ENCODE measurements at places on chromosomes 2 and 18.
A peak's percentile ranks its signal among the peaks of the same experiment; 100 is the strongest.

DNA sequence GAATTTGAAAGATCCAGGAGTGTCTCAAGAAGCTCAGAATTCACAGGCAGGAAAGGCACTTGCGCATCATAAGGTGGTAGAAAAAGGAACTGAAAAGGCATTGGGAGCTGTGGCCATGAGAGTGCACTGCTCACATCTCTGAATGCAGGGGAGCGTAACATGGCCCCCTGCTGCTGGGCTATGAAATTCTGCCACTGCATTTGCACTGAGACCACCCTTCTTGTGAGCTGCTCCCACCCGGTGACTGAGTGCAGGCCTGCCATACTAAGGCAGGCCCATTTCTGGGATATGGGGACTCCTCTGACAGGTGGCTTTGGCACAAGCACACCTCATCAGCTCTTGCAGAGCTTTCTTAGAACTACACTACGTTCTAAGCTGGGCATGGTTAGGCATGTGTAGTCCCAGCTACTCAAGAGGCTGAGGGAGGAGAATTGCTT, 25.3 kb upstream of the STARD7 start:
- DNase-seq = no peak

DNA sequence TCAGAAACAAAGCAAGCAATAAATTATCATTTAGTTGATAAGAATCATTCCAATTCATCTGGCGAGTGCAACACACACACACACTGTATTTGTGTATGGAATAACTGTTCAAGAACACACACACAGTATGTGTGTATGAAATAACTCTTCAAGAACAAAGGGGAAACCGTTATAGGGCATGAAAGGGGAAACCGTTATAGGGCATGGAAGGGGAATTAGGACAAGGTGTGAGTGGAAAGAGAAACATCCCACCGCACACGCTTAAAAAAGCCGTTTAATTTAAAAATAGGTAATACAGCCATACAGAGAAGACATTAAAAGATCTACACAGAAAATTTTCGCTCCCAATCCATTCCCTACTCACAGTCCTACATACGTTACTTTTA, 607 bp upstream of the TSN start:
- no peak for DNase-seq

DNA sequence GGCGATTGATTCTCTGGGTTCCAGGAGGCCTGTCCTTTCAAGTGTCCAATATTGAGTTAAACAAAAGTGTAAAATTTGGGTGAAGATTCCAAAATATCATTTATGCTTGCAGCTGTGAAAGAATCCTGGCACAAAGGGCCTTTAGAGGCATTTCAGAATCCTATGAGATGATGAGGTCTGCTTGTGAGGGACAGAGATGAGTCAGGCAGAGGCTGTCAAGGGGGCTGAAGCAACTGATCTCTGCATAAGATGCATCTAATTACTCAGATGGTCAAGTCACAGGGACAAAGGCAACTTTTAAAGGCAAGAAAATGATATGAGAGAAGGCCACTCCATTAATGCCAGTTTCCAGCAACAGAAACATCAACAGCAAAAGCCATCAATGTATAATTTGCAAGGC, 78.8 kb downstream of the FHOD3 start:
- no peak for DNase-seq

DNA sequence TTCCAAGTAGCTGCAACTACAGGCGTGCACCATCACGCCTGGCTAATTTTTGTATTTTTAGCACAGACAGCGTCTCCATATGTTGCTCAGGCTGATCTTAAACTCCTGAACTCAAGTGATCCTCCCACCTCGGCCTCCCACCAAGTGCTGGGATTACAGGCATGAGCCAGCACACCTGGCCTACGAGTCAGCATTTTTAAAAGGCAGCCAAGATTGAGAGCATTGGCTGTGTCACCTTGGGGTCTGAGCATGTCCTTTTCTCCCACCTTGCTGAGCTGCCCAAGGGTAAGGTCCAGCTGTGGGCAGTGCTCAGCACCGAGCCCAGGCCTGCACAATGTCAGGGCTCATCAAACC, 142.8 kb upstream of the LMAN1 start:
- DNase-seq = no peak

- DNase-seq = no peak
These were observed 8.1 kb downstream of the ACKR3 start for GRCh38 chr2:236577481-236578410.

DNA sequence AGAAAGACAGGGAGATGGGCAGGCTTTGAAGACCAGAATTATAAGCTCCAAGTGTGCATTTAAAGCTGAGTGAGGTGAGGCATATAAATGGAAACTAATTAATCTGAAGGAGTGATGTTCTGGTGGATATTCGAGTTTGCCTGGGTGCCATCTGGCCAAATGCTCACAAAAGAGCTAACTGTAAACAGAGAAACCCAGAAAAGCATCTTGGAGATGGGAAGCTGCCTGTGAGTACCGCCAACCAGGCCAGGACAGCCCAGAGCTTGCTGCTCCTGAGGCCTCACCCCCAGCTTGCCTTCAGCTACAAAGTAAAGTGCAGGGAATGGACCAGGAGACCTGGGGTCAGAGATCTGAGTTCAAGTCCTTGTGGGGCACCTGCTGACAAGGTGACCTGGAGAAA, 446.1 kb upstream of the MYT1L start:
- no peak for DNase-seq

- no peak for DNase-seq
These were observed 467.1 kb downstream of the MBD2 start for GRCh38 chr18:53757328-53757727.

- DNase-seq = no peak
These were observed 14.7 kb upstream of the FAM237A start for GRCh38 chr2:206627632-206628031.

GRCh38 chr2:222518570-222519381, 94.4 kb downstream of the SGPP2 start:
- DNase-seq = no peak

DNA sequence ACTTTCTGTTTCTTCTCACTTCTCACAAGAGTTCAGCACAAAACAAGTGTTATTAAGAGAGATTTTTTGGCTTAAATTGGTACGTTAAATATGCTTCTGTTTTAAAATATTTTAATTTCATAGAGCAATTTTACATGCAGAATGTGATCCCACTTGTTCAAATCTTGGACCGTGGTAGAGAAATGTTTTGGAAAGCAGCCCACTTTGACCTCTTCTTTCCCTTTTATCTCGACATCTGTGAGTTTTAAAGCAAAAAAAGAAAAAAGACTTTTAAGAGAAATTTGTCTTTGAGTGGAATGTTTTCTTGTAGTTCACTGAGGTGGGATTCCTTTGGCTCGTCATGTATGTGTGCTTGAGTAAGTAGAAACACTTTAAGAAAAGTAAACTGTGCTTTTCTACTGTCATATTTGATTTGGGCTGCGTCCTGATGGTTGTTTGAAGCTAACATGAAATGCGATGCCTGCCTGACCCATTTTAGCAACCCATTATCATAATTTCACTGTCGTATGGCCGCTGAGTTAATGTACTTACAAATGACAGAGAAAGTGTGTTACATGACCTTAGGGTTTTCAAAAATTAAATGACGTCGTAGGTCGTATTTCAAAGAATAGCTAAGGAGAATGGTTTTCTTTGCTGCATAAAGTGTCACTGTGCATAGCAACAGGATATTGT, 54.5 kb downstream of the TSHZ1 start:
- no peak for DNase-seq

DNA sequence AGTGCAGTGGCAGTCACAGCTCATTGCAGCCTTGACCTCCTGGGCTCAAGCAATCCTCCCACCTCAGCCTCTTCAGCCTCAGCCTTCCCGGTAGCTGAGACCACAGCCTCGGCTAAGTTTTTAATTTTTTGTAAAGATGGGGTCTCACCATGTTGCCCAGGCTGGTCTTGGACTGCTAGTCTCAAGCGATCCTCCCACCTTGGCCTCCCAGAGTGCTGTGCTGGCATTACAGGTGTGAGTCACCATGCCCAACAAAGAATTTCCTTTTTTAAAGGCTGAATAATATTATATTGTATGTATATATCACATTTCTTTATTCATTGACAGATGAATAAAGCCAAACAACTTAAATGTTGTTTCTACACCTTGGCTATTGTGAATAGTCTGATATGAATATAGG, 42.5 kb downstream of the MOB4 start:
- DNase-seq = no peak

- peak; percentile 83 for DNase-seq
These were observed 70.0 kb downstream of the MBP start for GRCh38 chr18:77062518-77063003.

- DNase-seq = no peak
These were observed 144.3 kb upstream of the MAP3K20 start for GRCh38 chr2:172931256-172931894.

DNA sequence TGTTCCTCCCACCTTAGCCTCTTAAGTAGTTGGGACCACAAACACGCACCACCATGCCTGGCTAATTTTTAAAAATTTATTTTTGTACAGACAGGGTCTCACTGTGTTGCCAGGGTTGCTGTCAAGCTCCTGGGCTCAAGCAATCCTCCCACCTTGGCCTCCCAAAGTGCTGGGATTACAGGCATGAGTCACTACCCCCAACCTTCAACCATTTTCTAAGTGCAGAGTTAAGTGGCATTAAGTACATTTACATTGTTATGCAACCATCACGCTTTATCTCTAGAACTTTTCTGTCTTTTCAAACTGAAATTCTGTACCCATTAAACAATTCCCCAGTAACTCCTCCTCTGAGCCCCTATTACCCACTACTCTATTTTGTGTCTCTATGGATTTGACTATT, 45.9 kb upstream of the AFF3 start:
- no peak for DNase-seq

GRCh38 chr2:236558993-236559978, 10.3 kb upstream of the ACKR3 start:
- DNase-seq = no peak

GRCh38 chr2:191222507-191222906, 22.7 kb upstream of the MYO1B start:
- DNase-seq = no peak

DNA sequence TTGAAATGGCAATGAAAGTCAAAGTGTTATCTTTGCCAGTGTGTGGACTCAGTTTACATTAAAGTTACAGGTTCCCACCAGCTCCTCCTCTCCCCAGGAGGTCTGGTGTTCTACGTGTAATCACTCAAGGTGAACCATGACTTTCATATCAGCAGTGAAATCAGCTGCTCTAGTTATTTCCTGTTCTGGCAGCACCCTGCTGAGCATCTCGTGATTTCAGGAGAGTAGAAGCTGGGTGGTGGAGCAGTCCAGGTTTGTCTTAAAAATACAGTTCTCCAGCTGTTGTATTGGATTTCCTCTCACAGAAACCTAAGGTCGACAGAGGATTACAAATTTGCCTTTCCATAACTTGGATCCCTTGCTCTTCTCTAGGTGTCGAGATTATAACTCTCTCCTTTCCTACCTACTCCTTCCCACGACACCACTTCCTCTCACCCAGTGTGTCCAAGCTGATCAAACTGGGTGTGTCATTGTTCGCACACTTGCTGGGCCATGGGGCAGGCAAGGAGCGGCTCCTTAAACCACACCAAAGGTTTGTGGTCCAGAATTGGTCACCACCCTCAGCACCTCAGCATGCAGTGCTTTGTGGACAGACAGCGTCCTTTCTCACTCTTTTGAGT, 13.0 kb upstream of the ARHGAP25 start:
- DNase-seq = no peak

GRCh38 chr2:3413697-3414096, 34.2 kb downstream of the TRAPPC12 start:
- no peak for DNase-seq

DNA sequence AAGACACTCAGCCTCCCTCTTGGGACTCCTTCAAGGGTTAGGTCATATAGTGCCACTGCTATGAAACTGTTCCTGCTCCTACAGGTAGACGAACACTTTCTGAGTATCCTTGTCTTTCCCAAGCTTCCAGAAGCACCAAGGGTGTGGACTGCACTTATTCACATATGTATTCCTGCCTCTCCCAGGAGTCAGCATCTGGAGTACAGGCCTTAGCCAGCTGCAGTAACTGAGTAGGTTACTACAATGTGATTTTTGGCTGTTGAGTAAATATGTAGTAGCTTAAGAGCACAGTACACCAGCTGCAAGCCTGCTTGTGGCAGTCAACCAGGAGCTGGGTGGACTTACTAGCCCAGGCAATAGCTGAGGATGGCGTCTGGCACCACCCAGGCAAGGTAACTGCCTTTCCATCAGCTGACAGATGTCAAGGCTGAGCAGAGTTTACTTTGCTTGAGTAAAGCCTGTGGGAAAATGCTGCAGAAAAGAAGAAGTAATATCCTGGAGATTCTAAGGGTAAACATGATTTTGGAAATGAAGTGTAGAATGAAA, 14.0 kb upstream of the SCLY start:
- no peak for DNase-seq

GRCh38 chr2:202270487-202270886, 4.9 kb downstream of the NOP58 start:
- no peak for DNase-seq

- DNase-seq = no peak
These were observed 8.3 kb upstream of the ZC3H15 start for GRCh38 chr2:186477790-186478189.

GRCh38 chr2:180848393-180848792, 132.0 kb upstream of the UBE2E3 start:
- DNase-seq = no peak

- DNase-seq = no peak
These were observed 74.2 kb upstream of the SERTAD2 start for GRCh38 chr2:64727843-64728463.

DNA sequence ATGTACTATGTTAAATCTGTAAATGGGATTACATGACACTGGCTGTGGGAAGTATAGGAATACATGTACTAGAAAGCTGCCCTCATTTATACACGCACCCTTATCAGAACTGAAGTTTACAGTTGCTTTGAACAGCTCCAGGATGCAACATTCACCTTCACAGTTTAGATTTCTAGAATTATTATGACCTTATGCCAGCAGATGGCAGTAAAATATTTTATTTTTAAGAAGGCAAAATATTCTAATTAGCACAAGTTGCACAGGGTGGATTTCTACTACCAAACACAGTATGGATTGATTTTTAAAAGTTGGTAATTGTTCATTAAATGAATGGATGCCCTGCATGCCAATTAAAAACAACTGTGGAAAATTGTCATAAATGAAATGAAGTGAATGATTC, 670.4 kb downstream of the KCNJ3 start:
- no peak for DNase-seq

- no peak for DNase-seq
These were observed 141.7 kb upstream of the GPC1 start for GRCh38 chr2:240293557-240294461.

- no peak for DNase-seq
These were observed 35.3 kb upstream of the CAVIN2 start for GRCh38 chr2:191881982-191882816.

- DNase-seq = peak; percentile 78
These were observed at the start of gene SIX3 for GRCh38 chr2:44941551-44942234. SIX3 (plus strand) TSS chr2:44941702; CDS start chr2:44942105, 403 bp downstream.

DNA sequence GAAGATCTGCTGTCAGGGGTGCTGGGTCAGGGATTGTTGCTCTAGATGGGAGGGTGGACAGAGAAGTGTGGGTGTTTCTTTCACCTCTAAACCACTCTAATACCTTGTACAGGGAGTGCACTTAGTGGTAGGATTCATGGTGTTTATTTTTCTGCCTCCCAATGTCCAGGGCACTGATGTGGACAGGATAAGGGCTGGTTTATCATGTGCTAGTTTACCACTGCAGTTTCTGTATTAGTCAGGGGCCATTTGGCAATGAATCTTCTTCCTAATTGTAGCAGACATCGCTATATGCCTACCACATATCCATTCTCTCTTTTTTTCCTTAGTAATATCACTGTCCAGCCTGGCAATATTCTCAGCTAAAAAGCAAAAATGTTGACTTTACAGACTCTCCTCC, 50.3 kb upstream of the LRRTM1 start:
- DNase-seq = no peak

GRCh38 chr2:136362676-136363390, 244.9 kb upstream of the CXCR4 start:
- DNase-seq = peak; percentile 72

GRCh38 chr18:67379981-67380380, 136.5 kb downstream of the DSEL start:
- DNase-seq = no peak
